ENCODE measurements at places on chromosomes 4 and X.
A peak's percentile ranks its signal among the peaks of the same experiment; 100 is the strongest.

DNA sequence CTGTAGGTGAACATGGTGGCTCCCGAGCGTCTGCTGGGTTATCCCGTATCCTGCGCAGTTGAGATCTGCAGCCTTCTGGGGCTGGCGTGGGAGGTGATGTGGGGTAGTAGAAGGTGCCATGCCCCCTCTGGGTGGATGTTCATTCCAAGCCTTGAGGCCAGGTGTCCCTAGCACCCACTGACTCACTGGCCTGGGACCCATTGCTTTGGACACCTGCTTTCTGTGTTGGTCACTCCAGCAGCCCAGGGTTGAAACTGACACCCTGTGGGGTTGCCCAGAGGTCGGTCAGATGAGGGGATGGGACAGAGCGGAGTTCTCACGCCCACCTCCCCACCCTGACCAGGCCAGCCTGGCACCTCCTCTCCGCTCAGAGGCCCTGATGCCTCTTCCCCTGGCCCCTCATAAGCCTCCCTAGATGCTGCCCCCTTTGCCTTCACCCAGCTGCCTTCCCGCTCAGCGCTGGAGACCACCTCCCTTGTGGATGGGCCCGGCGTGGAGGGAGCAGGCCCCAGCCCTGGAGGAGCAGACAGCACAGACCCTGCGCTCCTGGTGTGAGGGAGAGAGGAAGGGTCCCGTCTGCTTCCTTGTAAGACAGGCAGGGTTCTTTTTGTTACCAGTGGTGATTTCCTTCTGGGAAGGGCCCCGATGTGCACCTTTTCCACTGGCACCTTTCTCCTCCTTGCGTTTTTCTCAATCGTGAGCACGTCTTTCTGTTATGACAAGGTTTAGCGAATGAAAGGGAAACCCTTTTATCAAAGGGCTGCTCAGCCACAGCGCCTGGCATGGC is 2.0 kb downstream of the DOK7 start:
- DNase-seq, result no peak

GRCh38 chrX:11664211-11665167 is 1.2 kb downstream of the ARHGAP6 start:
- DNase-seq, result no peak

GRCh38 chrX:150476164-150476699 is 92.2 kb upstream of the MTM1 start:
- no peak for DNase-seq

- DNase-seq, result no peak
These were observed 90.6 kb downstream of the DCAF8L2 start for GRCh38 chrX:27680726-27681125.

- no peak for DNase-seq
These were observed 365.4 kb downstream of the DHRSX start for GRCh38 chrX:2135421-2135820.

GRCh38 chrX:43456063-43456462 is 200.0 kb upstream of the MAOA start:
- DNase-seq, result no peak

DNA sequence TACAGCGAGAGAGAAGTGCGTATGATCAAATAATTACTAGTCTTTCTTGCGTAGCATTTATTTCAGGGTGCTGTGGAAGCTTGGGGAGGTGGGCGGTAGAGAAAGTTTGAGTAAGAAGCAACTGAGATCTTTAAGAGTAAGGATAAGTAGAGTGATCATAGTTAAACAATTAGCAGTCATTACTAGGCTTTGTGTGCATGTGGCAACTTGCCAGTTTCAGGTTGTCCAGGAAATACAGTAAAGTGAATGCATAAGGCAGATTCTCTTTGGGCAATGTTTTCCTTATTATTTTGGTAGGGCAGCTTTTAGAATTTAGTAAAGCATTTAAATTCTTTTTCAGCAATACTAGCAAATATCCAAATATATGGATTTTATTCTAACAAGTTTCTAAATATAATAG is 57.0 kb downstream of the HPGDS start:
- no peak for DNase-seq

- DNase-seq, result peak; percentile 2
These were observed 5.7 kb upstream of the ZBTB33 start for GRCh38 chrX:120244735-120245498.

GRCh38 chrX:112147206-112147605 is 64.6 kb upstream of the TRPC5 start:
- DNase-seq, result no peak

GRCh38 chrX:50988649-50989048 is 78.1 kb downstream of the BMP15 start:
- no peak for DNase-seq

DNA sequence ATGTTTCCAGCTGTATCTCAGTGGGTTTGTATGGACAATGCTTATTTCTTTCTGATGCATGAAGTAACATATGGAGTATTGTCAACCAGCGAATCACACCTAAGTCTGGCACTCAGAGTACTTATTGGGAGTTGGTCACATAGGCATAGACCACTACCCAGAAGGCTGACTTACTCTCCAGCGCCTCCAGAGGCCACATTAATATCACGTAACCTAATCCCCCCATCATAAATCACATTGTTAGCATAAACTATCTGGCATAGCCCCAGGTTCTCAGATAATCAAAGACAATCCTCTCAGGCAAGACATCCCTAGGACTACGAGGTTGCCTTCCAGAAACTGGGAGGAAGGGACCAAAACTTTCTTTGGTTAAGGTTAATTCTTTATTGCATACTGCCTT is 560.5 kb upstream of the PABPC4L start:
- no peak for DNase-seq

DNA sequence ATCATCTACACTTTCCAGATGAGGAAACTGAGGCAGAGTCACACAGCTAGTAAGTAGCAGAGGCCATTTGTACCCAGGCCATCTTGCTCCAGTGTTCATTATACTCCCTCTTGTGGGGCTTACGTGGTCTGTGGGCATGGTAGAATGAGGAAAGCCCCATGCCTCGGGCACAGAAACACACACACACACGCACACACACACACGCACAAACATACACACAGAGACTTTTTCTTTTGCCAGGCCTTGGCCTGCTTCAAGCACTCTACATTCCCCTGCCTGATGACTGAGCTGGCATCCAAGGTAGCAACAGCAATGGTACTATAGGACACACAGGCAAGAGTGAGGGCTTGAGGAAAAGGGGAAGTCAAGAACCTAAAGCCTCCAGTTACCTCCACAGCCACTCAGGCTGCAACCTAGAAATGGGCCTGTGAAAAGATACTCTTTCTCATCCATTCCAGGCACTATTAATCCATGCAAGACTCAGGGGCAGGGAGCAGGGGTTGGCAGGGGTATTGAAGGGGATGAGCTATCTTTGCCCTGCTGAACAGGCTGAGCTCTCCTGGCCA is 43.6 kb downstream of the STARD8 start:
- DNase-seq, result no peak

DNA sequence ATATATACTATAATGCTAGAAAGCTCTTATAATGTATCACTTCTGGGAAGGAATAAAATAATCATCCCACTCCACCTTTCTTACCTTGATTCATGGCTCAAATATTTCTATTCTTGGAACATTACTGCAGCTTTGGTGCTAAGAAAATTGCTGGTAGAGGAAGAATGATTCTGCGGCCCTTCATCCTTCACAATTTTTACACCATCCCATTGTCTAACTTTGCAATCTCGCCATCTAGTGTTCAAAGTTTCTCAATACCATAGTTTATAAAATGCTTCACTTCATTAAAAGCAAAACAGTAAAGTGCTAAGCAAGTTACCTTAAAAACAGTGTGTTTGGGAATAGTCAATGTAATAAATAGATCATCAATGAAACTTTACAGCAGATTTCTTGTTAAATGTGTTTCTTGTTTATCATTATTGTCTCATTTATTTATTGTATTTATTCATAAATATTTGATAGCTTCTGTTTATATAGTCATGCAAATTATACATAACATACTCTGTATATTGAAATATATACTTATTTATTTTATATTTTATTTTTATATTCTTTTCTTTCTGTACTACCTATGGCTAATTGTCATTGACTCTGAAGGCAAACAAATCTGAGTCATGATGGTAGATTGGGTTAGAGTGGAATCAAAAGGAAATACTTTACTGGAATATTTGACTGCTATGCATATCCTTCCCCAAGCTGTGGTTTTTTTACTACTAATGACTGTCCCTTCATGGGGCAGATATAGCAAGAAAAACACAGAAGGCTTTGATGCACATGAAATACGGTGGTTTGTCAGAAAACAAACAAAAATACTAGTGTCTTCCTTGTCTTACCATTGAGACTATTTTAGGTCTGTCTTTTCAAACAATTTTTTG is 390.7 kb downstream of the MAPK10 start:
- no peak for DNase-seq

- no peak for DNase-seq
These were observed 316.2 kb downstream of the UNC5C start for GRCh38 chr4:95232358-95233156.

DNA sequence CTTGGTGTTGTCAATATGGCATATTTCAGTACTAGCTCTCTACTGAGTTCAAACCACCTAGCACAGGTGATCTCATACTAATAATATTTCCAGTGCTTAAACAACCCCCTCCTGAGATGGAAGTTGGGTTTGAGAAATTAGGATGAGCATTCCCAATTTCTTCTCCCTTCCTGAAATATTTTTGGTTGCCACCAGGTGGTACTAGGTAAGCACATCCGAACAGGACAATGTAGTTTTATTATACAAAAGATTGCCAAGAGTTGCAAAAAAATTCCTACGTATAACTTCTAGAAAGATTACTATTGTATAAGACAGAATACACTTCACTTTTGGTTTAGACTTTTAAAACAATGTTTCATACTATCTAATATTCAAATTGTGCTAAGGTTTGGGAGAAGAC is 484.5 kb downstream of the PACRGL start:
- DNase-seq, result no peak

- no peak for DNase-seq
These were observed 41.3 kb upstream of the PRKG2 start for GRCh38 chr4:81256059-81256970.

- no peak for DNase-seq
These were observed 110.3 kb upstream of the SCML1 start for GRCh38 chrX:17627026-17627425.

DNA sequence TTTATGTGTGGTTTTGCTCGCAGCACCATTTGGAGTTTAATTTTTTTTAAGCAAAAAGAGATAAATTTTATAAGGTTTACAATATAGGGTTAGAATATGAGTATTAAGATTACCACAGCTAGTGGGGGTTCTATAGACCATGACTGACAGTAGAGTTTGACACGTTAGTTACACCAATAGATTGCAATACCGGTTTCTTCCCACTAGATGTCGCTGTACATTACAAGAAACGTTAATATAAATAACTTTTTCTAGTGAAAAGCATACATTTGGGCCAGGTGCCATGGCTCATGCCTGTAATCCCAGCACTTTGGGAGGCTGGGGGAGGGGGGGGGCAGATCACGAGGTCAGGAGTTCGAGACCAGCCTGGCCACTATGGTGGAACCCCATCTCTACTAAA is 433.6 kb downstream of the MAGEB5 start:
- DNase-seq, result no peak

- DNase-seq, result no peak
These were observed 56.4 kb upstream of the SCML1 start for GRCh38 chrX:17680732-17681413.

DNA sequence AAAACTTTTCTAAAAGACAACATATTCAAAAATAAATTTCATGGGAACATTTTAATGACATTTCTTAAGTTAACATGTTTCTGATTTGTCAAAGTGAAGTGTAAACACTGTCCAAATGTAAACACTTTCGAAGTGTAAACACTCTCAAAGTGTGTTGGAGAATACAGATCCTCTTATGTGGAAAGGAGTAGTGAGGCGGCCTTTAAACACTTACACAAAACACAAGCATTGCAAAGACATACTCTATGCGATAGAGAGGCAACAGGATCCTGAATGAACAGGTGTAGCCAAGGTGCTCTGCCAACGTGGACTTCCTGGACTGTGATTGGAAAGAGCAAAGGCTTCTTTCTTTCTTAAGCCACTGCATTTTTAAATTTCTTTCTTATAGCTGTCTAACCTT is 62.7 kb upstream of the PGM2 start:
- DNase-seq, result no peak

DNA sequence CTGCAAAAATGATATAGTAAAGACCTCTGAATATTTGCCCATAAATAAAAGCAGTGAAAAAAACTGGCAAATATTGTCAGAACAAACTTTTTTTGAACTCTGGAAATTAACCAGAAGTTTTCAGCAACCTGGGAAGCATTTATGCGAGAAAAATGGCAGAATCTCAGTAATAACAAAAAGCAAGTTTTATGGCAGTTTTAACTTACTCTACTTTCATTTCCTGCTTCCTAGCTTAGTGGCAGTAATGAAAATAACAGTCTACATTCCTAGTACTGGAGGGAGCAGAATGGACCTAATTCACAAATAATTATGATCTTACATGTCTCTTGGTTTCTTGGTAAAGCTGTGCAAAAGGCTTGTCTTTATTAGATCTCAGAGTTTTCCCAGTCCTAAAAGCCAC is 460.1 kb downstream of the NAF1 start:
- no peak for DNase-seq

DNA sequence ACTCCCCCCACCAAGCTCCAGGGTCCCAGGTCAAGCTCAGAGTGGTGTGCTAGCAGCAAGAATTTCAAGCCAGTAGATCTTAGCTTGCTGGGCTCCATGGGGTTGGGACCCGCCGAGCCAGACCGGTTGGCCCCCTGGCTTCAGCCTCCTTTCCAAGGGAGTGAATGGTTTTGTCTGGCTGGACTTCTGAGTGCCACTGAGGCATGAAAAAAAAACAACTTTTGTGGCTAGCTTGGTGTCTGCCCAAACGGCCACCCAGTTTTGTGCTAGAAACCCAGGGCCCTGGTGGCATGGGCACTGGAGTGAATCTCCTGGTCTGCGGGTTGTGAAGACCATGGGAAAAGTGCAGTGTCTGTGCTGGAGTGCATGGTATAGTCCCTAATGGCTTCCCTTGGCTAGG is 82.6 kb downstream of the NBDY start:
- DNase-seq, result no peak

DNA sequence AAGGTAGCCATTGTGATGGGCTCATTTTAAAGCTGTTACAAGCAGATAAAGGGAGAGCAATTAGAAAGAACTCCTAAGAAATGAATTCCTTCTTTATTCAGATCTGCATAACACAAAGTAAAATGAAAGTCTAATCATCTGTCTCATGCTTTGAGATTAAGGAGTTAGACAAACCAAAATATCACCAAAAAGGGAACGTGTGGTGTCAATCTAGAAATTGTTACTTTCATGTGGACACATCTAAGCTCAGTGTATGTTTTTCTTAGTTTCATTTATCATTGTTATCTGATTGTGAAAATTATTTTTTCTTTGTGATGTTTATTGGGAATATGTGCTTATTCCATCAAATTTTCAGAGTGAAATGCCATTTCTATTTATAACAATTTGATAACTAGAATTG is 80.3 kb downstream of the BANK1 start:
- DNase-seq, result no peak

DNA sequence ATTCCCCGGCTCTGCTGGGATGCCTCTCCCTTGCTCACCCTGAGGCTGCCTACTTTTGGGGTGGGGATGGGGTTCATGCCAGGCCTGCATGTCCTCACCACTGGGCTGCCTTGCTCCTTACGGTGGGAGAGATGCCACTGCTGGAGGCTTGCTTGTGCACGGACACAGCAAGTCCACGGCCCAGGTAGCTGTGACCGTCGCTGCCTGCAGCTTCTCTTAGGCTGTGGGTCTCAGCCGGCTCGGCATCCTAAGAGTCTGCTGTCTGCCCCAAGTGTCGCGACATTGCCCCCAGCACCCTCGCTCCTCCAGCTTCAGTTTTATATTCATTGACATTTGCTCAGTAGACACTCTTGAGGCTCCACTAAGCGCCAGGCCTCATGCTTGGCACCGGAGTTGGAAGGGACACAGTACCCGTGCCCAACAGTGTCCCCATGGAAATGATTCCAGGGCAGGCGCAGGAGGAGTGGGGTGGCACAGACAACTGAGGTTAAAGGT is 58.3 kb downstream of the TBC1D14 start:
- no peak for DNase-seq

Data from activated naive CD8-positive, alpha-beta T cell treated with anti-CD3 and anti-CD28 coated beads, Interleukin-2, amount 50 U/mL, for 16 hours (primary cell).